Suprapubic skin (tissue), 4 donors: ENCODE measurements at places on chromosomes 1 and 21.

- H3K27ac ChIP-seq = no peak overlapping the region
- no peaks in the 10 kb centered on the region for H3K36me3 ChIP-seq
- H3K27me3 ChIP-seq = no peaks in the 10 kb centered on the region
- H3K4me1 ChIP-seq = no peaks in the 10 kb centered on the region
Measured at GRCh38 chr1:86695400-86695799, 9.0 kb upstream of the SH3GLB1 start.

- no peaks in the 10 kb centered on the region for H3K27me3 ChIP-seq
- H3K4me3 ChIP-seq = no peak overlapping the region
- DNase-seq = no peak
- no peak overlapping the region for H3K27ac ChIP-seq
Measured at GRCh38 chr1:208149776-208150514, 94.2 kb downstream of the PLXNA2 start.

DNA sequence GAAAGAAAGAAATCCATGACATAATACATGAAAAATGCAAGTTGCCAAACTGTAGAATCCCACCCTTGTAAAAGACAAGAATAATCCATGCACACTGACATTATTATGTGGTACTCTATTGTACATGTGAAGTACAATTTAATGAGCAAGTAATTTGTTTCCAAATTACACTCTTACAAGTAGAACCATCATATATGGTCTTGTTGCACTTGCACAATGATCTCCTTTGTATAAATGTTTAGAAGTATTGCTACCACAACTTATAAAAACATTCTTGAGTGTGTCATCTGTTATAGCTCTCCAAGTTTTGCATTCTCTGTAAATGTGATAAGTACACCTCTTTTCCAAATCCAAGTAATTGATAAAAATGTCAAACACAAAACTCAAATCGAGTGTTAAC, 29.1 kb upstream of the ZNF281 start:
- DNase-seq = no peak
- H3K4me3 ChIP-seq = no peak overlapping the region
- H3K36me3 ChIP-seq = no peaks in the 10 kb centered on the region
- H3K4me1 ChIP-seq = peaks cover 7% of the 10 kb centered on the region
- no peaks in the 10 kb centered on the region for H3K27me3 ChIP-seq

GRCh38 chr21:16086936-16087335, 357.2 kb downstream of the USP25 start:
- no peaks in the 10 kb centered on the region for H3K27me3 ChIP-seq
- no peak for DNase-seq
- H3K4me3 ChIP-seq = no peak overlapping the region
- peak overlapping the region; percentile 8 for H3K27ac ChIP-seq
- H3K36me3 ChIP-seq = no peaks in the 10 kb centered on the region

GRCh38 chr1:24867084-24867870, 62.8 kb downstream of the RUNX3 start:
- H3K27ac ChIP-seq = no peak overlapping the region

GRCh38 chr1:173475564-173476196, 1.5 kb upstream of the PRDX6 start:
- no peaks in the 10 kb centered on the region for H3K27me3 ChIP-seq
- H3K4me1 ChIP-seq = peaks cover 38% of the 10 kb centered on the region
- H3K4me3 ChIP-seq = peak overlapping the region; percentile 93
- no peak overlapping the region for H3K27ac ChIP-seq

DNA sequence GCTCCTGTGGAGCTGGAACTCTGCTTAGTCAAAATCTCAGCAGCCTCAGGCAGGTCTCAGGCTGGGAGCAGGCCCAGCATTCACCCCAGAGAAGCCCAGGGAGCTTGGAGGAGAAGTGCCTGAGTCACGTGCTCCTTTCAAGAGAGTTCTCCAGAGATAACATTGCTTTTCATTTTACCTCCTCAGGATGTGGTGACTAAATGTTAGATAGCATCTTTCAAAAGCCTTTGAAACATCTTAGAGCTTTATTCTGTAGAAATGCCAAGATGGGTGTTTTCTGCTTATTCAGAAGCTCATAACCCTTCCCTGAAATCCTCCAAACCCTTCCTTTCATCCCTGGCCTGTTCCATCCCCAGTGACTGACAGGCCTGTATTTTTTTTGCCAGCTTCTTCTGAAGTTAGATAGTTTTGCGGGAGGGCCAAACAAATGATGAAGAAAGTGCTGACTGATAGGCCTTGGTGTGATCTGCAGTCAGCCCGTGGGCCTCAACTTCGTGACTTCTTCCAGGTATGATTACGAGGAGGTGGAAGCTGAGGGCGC, 58.0 kb downstream of the PGM1 start:
- H3K4me3 ChIP-seq = no peak overlapping the region
- H3K4me1 ChIP-seq = no peaks in the 10 kb centered on the region
- H3K27me3 ChIP-seq = no peaks in the 10 kb centered on the region
- no peak overlapping the region for H3K27ac ChIP-seq
- peaks cover 24% of the 10 kb centered on the region for H3K36me3 ChIP-seq
- no peak for DNase-seq

DNA sequence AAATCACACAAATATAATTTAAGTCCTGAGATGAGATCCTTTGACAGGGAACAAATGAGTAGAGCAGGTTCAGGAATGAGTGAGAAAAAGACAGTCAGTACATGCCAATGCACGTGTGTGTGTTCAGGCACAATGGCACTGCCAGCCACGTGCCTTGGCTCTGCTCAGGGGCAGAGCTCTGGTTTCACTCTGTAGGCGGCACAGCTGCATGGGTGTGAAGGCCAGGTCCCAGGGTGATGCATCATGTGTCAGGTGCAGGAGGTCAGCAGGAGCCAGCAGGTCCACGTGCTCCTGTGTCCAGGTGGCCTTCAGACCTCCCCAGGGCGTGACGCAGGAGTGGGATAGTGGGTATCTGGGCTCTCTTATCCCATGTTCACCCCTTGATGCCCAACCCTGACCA, 386.1 kb downstream of the KCNH1 start:
- no peaks in the 10 kb centered on the region for H3K36me3 ChIP-seq
- no peak overlapping the region for H3K4me3 ChIP-seq
- H3K27ac ChIP-seq = no peak overlapping the region
- H3K27me3 ChIP-seq = no peaks in the 10 kb centered on the region

DNA sequence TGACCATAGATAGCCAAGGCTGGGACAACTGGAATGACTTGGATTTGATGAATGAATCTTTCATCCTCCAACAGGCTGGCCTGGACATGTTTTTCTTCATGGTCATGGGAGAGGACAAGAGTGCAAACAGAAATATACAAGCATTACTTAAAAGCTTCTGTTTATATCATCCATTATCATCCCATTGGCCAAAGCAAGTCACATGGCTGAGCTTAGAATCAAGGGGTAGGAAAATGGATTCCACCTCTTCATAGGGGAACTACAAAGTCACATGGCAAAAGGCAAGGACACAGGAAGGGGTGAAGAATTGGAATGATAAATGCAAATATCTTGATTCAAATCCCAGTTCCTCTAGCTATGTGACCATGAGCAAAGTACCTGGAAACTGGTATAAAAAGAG, 90.2 kb upstream of the BARHL2 start:
- no peaks in the 10 kb centered on the region for H3K4me1 ChIP-seq
- no peak overlapping the region for H3K27ac ChIP-seq
- H3K27me3 ChIP-seq = no peaks in the 10 kb centered on the region
- H3K36me3 ChIP-seq = no peaks in the 10 kb centered on the region
- DNase-seq = no peak

DNA sequence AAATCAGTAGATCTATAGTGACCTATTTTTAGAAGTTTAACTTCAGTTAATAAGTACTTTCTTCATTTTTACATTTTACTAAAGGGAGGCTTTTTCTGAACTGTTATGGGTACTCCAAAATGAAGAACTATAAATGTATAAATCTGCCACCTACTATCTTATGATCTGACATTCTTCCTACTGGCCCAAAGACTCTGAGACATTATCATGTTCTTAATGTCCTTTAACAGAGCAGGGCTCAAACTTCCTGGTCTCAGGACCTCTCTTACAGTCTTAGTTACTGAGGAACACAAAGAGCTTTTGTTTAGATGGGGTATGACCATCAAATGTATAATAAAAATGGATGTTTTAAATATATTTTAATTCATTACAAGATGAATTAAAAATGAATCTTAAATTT, 8.9 kb downstream of the TRIM33 start:
- H3K27ac ChIP-seq = no peak overlapping the region
- DNase-seq = no peak
- no peaks in the 10 kb centered on the region for H3K27me3 ChIP-seq

DNA sequence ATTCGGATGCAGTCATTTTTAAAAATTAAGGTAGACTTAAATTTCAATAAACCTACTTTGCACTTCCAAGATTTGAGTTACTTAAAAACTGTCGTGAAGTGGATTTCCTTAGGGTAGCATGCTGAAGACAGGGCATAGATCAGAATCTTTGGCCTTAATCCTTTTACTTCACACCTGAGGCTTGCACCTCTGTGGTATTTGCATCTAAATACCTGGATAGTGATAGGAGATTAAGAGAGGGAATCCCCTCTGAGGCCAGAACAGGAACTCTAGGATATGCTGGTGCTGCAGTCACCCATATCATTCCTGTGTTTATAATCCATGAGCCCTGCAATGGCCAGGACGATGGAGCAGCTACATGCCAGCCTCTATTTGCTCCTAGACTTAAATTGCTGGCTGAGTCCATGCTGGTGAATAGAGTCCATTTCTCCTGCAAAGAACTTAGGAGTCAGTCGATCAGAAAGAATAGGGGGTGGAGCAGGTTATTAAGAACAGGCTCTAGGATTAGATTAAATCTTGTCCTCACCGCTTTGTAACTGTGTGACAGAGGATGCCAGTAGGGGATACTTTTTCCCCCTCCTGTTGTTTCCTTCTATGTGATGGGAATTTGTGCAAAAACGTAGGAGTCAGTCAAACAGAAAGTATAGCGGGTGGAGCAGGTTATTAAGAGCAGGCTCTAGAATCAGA, 333.6 kb downstream of the DUSP10 start:
- no peak for DNase-seq
- H3K27ac ChIP-seq = no peak overlapping the region
- H3K36me3 ChIP-seq = no peaks in the 10 kb centered on the region
- H3K27me3 ChIP-seq = no peaks in the 10 kb centered on the region
- H3K4me1 ChIP-seq = no peaks in the 10 kb centered on the region

- peaks cover 16% of the 10 kb centered on the region for H3K36me3 ChIP-seq
- peak overlapping the region; percentile 81 for H3K27ac ChIP-seq
- no peaks in the 10 kb centered on the region for H3K27me3 ChIP-seq
- DNase-seq = no peak
- no peak overlapping the region for H3K4me3 ChIP-seq
- peaks cover 49% of the 10 kb centered on the region for H3K4me1 ChIP-seq
Measured at GRCh38 chr1:36135330-36135667, 10.3 kb upstream of the COL8A2 start.

DNA sequence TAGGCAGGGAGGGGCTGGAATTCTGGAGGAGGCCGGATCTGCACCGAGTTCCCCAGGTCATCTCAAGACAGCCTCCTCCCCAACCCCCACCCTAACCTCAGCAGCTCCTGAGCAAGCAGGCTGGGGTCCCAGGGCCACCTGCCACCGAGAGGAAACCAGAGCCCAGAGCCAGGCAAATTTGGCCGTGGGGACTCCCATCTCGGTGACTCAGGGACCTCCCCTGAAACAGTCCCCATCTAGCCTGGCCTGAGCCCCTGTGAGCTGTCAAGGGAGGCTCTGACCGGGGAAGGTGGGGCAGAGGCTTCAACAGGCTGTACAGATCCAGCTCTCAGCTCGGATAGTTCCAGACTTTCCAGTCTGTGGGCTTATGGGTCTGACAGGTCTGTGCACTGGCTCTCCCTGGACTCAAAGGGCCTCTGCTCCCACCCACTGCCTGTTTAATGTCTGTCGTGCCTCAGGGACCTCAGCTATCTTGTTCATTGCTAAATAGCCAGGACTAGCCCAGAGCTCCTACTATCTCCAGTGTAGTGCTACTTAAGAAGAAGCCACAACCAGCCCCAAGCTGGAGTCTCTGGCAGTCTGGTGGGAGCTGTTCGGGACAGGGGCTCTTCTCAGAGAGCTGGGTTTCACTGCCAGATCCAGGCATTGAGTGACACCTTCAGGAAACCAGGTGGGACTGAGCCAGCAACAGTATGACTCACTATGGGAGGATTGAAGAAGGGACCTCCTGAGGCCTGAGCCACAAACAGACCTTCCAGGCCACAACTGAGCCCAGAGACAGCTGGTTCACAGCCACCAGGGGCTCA, 25.6 kb downstream of the MATN1 start:
- H3K36me3 ChIP-seq = no peaks in the 10 kb centered on the region
- DNase-seq = peak; percentile 75
- H3K4me1 ChIP-seq = peaks cover 53% of the 10 kb centered on the region
- peak overlapping the region; percentile 34 for H3K27ac ChIP-seq
- no peak overlapping the region for H3K4me3 ChIP-seq
- H3K27me3 ChIP-seq = no peaks in the 10 kb centered on the region

- H3K36me3 ChIP-seq = no peaks in the 10 kb centered on the region
- H3K27ac ChIP-seq = peak overlapping the region; percentile 75
- peaks cover 19% of the 10 kb centered on the region for H3K4me1 ChIP-seq
Measured at GRCh38 chr1:83999316-83999819, 436 bp upstream of the TTLL7 start.

GRCh38 chr1:65764052-65764451, 28.6 kb upstream of the PDE4B start:
- DNase-seq = no peak
- no peaks in the 10 kb centered on the region for H3K36me3 ChIP-seq
- no peak overlapping the region for H3K4me3 ChIP-seq
- no peaks in the 10 kb centered on the region for H3K27me3 ChIP-seq
- H3K4me1 ChIP-seq = no peaks in the 10 kb centered on the region
- no peak overlapping the region for H3K27ac ChIP-seq

DNA sequence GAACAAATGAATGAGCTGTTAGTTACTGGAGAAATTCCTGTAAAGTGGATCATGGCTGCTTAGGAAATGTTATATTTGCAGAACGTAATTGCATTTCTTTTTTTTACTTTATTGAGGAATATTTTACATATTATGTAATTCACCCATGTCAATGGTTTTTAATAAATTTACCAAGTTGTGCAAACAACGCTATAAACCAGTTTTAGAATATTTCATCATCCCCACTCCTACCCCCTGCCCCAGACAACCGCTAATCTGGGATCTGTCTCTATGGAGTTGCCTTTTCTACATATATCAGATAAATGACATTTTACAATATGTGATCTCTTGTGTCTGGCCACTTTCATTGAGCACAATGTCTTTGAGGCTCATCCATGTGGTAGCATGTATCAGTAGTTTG, 4.3 kb upstream of the IFFO2 start:
- no peak overlapping the region for H3K4me3 ChIP-seq
- H3K36me3 ChIP-seq = no peaks in the 10 kb centered on the region
- no peaks in the 10 kb centered on the region for H3K27me3 ChIP-seq
- H3K27ac ChIP-seq = no peak overlapping the region
- DNase-seq = no peak

- H3K27ac ChIP-seq = no peak overlapping the region
- H3K4me1 ChIP-seq = no peaks in the 10 kb centered on the region
- no peak overlapping the region for H3K4me3 ChIP-seq
- H3K27me3 ChIP-seq = no peaks in the 10 kb centered on the region
- H3K36me3 ChIP-seq = no peaks in the 10 kb centered on the region
- DNase-seq = no peak
Measured at GRCh38 chr1:8294170-8294697, 23.7 kb upstream of the SLC45A1 start.

GRCh38 chr1:11563560-11564069, 84.7 kb downstream of the DISP3 start:
- H3K36me3 ChIP-seq = no peaks in the 10 kb centered on the region
- H3K4me3 ChIP-seq = no peak overlapping the region
- no peak overlapping the region for H3K27ac ChIP-seq
- peaks cover 81% of the 10 kb centered on the region for H3K27me3 ChIP-seq
- DNase-seq = no peak

GRCh38 chr1:62355095-62355494, 35.9 kb upstream of the KANK4 start:
- no peak for DNase-seq
- H3K4me3 ChIP-seq = no peak overlapping the region
- no peaks in the 10 kb centered on the region for H3K4me1 ChIP-seq
- no peaks in the 10 kb centered on the region for H3K27me3 ChIP-seq
